Sigmoid colon (tissue), 7 donors: ENCODE measurements at places on chromosomes 1 and 21.

DNA sequence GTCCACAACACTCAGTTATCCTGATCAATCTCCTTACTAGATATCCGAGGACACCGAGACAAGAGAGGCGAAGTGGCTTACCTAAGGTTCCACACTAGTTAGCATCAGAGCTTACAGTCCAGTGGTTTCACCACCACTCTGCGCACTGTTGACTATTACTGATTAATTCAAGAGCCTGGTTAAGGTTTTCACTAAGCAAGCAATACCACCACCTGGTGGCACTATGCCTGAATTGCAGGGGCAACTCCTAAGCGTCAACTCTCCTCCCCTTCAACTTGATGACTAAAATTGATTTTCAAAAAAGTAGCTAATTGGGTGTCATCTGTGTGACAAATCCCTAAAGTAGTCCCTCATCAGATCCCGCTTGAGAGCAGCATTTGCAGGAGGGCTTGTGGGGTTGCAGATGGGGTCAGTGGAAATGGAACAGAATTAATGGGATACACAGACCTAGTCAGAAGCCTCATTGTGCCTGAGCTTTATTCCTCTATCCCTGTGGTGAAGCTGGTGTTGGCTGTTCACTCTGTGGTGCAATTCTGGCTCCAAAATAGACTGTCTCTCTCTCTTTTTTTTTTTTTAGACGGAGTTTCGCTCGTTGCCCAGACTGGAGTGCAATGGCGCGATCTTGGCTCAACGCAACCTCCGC, 9.1 kb downstream of the TTC22 start:
- peak overlapping the region; percentile 69 for H3K27ac ChIP-seq
- H3K4me1 ChIP-seq: peaks cover 13% of the 10 kb centered on the region
- no peaks in the 10 kb centered on the region for H3K36me3 ChIP-seq
- H3K27me3 ChIP-seq: no peaks in the 10 kb centered on the region
- H3K4me3 ChIP-seq: no peak overlapping the region

- DNase-seq: no peak
- H3K4me1 ChIP-seq: no peaks in the 10 kb centered on the region
- peaks cover 26% of the 10 kb centered on the region for H3K27me3 ChIP-seq
- no peaks in the 10 kb centered on the region for H3K36me3 ChIP-seq
Measured at GRCh38 chr1:11470912-11471311, 8.0 kb upstream of the DISP3 start.

DNA sequence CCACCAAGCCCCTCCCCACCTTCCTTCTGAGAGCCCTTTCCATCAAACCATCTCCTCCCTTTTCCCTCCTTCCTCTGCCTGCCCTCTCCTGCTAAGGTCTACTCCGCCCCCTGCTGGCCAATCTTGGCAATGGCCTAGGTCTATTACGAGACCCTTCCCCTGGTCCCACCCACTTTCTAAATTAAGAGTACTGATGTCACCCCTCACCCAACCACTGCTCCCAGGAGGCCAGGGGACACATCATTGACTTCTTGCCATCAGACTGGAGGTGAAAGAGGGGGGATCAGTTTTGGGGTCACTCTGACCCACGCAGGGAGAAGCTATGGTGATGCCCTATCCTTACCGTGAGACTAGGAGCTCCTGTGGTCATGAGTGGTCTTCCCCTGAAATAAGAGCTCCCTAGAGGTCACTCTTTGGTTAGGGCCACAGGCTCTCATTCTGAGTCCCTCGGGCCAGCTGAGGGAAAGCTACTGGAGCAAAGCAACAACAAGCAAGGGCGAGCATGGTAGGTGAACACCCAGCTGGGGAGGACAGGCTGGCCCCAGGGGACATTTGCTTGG, 34.6 kb upstream of the S100A7 start:
- no peak overlapping the region for H3K27ac ChIP-seq
- peaks cover 37% of the 10 kb centered on the region for H3K4me1 ChIP-seq
- no peak overlapping the region for H3K4me3 ChIP-seq
- DNase-seq: peak; percentile 84
- H3K36me3 ChIP-seq: no peaks in the 10 kb centered on the region

DNA sequence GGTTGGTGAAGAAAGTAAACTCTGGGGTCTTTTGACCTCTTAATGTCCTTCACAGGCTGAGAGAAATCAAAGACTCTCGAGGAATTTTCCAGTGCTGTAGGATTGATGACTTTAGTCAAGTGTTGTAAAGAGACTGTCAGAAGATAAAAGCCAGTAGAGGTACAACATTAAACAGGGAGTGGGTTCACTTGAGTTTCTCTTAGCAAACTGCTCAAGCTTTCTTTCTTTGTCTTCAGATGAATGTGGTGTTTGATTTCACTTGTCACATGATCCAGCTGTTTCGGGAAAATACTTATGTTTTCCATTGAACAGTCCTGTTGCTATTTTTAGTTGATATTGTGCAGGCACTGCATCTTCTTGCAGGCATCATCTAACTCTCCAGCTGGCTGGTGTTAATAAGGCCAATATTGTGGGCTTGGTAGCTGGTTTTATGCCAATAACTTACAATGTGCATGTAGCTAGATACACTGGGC, 45.6 kb downstream of the XCL2 start:
- peak; percentile 72 for DNase-seq
- H3K4me3 ChIP-seq: no peak overlapping the region
- no peaks in the 10 kb centered on the region for H3K36me3 ChIP-seq
- peak overlapping the region; percentile 78 for H3K27ac ChIP-seq
- no peaks in the 10 kb centered on the region for H3K27me3 ChIP-seq
- H3K4me1 ChIP-seq: peaks cover 2% of the 10 kb centered on the region

DNA sequence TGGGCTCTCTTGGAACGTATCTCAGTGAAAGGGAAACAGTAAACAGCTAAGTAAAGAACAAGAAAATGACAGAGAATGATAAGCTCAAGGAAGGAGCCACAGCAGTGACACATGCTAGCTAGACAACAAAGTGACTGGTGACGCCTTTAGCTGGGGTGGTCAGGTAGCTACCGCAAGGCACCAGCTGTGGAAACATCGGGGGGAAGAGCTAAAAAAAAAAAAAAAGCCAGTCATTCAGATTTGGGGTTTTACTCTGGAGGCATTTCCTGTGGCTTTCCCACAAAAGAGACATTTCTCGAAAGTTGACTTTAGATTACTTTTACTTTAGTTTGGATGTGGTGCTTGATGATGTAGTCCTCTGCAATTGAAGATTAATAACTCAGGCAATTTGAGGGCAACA, 2.1 kb downstream of the FHAD1 start:
- DNase-seq: no peak
- H3K27ac ChIP-seq: no peak overlapping the region
- no peak overlapping the region for H3K4me3 ChIP-seq
- no peaks in the 10 kb centered on the region for H3K36me3 ChIP-seq
- H3K27me3 ChIP-seq: no peaks in the 10 kb centered on the region

GRCh38 chr1:11851180-11851579, 3.6 kb upstream of the NPPA start:
- H3K4me1 ChIP-seq: no peaks in the 10 kb centered on the region
- H3K27ac ChIP-seq: no peak overlapping the region
- no peaks in the 10 kb centered on the region for H3K27me3 ChIP-seq
- H3K36me3 ChIP-seq: no peaks in the 10 kb centered on the region

DNA sequence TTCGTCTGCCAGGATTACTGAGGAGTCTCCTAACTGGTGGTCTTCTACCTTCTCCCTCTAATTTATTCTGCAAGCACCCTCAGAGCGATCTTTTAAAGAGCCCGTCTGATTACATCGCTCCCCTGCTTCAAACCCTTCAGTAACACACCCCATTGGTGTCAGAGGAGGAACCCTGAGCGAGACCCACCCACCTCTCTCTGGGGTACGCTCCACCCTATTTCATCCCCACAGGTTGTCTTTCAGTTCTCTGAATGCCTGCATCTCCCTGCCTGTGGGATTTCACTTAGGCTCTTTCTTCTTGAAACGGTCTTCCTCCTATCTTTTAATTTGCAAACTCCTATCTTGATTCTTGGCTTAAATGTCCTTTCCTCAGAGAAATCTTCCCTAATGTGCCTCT, 39.4 kb downstream of the C1orf21 start:
- H3K27ac ChIP-seq: no peak overlapping the region
- H3K4me1 ChIP-seq: no peaks in the 10 kb centered on the region
- no peaks in the 10 kb centered on the region for H3K36me3 ChIP-seq

- H3K36me3 ChIP-seq: no peaks in the 10 kb centered on the region
- no peak for DNase-seq
- no peak overlapping the region for H3K27ac ChIP-seq
- no peak overlapping the region for H3K4me3 ChIP-seq
- no peaks in the 10 kb centered on the region for H3K27me3 ChIP-seq
- no peaks in the 10 kb centered on the region for H3K4me1 ChIP-seq
Measured at GRCh38 chr1:108913105-108913948, 36.5 kb downstream of the GPSM2 start.

DNA sequence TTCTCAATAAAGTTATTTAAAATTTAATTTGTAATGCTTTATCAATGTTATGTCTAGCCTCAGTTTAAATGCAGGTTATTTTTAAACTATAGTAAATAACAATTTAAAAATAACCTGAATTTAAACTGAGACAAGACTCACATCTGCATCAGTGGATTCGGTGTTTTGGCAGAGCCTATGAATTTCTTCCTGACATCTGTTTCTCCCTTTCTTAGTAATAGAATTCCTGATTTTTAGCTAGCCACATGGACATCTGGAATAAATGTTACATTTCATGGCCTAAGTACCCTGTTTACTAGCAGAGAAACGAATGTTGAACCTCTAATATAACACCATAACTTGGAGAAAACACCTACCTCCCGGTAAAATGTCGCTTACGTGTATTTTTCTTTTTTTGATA, 1141.6 kb upstream of the ADGRL2 start:
- H3K4me3 ChIP-seq: no peak overlapping the region
- H3K4me1 ChIP-seq: no peaks in the 10 kb centered on the region
- DNase-seq: no peak

GRCh38 chr1:9732123-9732971, 80.8 kb downstream of the PIK3CD start:
- H3K4me1 ChIP-seq: no peaks in the 10 kb centered on the region
- no peak overlapping the region for H3K4me3 ChIP-seq
- H3K27me3 ChIP-seq: no peaks in the 10 kb centered on the region
- H3K36me3 ChIP-seq: peaks cover 65% of the 10 kb centered on the region
- H3K27ac ChIP-seq: no peak overlapping the region

DNA sequence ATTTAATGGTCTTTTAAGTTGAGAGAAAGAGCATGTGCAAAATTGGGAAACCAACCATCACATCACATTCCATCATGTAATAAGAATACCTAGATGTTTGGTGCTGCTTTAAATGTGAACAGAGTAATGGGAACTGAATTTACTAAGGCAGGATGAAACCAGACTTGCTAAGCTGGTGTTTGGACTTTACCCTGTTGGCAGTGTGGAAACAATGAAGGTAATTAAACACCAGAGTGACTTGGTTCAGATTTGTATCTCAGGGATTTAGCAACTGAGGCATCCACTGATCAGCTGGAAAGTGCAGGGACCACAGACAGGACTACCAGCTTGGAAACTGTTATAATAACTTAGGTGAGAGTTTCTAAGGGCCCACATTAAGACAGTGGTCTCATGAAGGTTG, 263.4 kb downstream of the OLFM3 start:
- H3K27ac ChIP-seq: no peak overlapping the region
- no peaks in the 10 kb centered on the region for H3K4me1 ChIP-seq
- no peak for DNase-seq
- no peaks in the 10 kb centered on the region for H3K27me3 ChIP-seq
- no peak overlapping the region for H3K4me3 ChIP-seq
- no peaks in the 10 kb centered on the region for H3K36me3 ChIP-seq

DNA sequence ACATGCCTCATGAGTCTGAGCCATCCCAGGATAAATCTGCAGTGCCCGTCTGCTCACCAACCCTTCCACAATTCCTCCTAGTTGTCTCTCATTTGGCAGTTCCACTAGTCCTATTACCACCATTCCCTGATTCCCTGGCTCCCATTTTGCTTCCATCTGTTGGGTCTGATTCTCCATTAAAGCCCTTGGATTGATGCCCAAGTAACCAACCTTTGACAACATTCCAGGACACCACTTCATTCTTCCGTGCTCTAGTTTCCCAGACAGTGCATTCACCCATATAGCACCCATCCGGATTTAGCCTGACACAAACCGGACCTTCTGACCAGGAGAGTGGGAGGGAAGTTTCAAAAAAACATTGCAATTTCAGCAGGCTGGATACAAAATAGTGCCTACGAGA, 189.4 kb upstream of the PALMD start:
- no peaks in the 10 kb centered on the region for H3K4me1 ChIP-seq
- no peak overlapping the region for H3K27ac ChIP-seq
- no peak for DNase-seq
- no peaks in the 10 kb centered on the region for H3K36me3 ChIP-seq
- H3K4me3 ChIP-seq: no peak overlapping the region

DNA sequence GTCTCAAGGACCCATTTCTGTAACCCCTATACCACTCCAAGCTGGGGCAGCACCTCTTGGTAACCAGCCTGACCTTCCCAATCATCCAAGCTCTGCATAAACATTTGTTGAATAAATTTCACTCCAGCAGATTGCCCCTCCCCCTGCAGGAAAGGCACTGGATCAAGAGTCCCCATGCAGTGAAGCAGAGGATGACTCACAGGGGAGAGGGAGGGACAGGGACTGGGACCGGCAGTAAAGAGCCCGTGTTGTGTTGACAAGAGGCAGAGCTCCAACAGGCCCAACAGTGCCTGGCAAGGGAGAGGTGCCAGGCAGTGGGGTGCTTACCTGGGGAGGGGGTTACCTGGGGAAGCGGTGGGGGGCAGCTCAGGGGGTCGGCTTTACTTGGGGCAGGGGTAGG, 32.3 kb downstream of the SLC9A1 start:
- DNase-seq: peak; percentile 83
- H3K4me1 ChIP-seq: no peaks in the 10 kb centered on the region
- H3K4me3 ChIP-seq: no peak overlapping the region
- H3K36me3 ChIP-seq: no peaks in the 10 kb centered on the region
- no peaks in the 10 kb centered on the region for H3K27me3 ChIP-seq

- no peaks in the 10 kb centered on the region for H3K27me3 ChIP-seq
- H3K27ac ChIP-seq: no peak overlapping the region
- no peaks in the 10 kb centered on the region for H3K4me1 ChIP-seq
- no peak overlapping the region for H3K4me3 ChIP-seq
- no peak for DNase-seq
Measured at GRCh38 chr21:44093761-44094160, 13.4 kb upstream of the PWP2 start.

DNA sequence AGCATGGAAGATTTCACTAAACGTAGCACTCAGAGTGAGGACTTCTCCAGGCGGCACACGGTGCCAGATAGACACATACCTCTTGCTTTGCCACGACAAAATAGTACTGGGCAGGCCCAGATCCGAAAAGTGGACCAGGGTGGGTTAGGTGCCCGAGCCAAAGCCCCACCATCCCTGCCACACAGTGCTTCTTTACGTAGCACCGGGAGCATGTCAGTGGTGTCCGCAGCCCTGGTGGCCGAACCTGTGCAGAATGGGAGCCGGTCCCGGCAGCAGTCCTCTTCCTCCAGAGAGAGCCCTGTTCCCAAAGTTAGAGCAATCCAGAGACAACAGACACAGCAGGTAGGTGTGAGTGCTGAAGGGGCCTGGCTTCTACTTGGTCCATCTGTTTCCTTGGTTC, 38.6 kb downstream of the CLEC20A start:
- DNase-seq: no peak
- peaks cover 33% of the 10 kb centered on the region for H3K36me3 ChIP-seq
- no peak overlapping the region for H3K27ac ChIP-seq
- no peaks in the 10 kb centered on the region for H3K4me1 ChIP-seq
